ENCODE measurements at places on chromosomes 1 and 21.

GRCh38 chr21:41066086-41066938 lies 101.6 kb upstream of the BACE2 start:
- DNase-seq, result no peak

GRCh38 chr1:94970783-94971182 lies 43.9 kb upstream of the CNN3 start:
- DNase-seq, result no peak

DNA sequence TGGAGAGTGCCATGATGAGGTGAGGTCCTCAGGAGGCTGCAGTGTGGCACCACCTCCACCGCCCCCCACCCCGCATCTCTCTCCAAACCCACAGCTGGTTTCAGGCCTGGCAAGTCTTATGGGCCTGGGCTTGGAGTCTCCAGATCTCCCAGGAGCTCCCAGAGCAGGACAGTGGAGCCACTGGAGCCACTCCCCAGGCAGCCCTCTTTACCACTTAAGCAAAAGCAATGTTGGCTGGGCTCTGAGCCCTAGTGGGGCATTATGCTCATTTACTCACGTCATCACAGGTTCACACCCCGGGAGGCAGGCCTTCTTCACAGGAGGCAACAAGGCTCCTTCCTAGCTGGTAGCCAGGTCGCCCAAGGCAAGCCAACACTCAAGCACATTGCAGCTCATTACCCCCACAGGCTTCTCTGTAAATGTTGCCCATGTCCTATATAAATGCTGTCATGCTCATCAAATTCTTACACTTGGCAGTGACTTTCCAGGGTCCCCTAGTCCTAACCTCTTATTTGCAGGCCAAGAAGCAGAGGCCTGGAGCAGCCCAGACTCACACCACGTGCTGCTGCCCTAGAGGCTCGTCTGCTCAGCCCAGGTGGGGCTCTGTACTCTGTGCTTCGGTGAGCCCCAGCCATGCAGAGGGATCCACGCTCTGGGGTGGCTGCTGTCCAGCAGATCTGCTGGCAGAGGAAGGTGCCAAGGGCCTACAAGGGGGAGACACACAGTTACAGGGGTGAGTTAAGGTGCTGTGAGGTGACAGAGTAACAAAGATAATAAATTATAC lies 459.3 kb downstream of the MATN1 start:
- DNase-seq, result no peak

- DNase-seq, result no peak
Observed at GRCh38 chr1:41578712-41579335, 94.3 kb upstream of the EDN2 start.

DNA sequence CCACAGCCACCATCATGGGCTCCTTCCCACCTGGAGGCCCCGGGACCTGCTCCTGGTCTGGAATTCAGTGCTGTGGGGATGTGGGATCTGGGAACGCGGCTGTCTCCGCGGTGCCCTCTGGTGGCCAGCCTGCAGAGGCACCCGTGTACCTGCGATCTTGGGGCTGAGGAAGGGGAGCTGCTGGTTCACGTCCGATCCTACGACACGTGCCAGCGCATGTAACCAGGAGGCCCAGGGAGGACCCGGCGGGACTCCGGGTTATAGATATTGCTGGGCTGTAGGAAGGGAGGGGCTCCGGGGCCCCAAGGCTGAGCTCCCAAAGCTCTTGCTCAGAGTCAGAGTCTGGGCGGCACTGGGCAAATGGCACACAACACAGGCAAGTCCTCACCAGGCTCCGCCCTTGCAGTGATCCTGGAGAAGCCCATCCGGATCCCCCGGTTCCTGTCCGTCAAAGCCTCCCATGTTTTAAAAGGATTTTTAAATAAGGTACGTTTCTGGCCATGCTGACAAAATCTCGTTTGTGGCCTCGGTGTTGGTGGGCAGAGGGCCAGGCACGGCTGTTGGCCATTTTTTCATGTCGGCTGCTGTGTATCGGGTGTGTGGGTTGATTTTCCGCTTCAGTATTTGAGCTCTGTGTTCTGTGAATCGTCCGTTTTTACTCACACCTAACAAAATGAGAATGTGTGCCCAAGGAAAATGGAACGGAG lies 20.1 kb downstream of the FAAP20 start:
- DNase-seq, result peak; percentile 77

GRCh38 chr1:231844986-231845502 lies 218.5 kb downstream of the DISC1 start:
- DNase-seq, result no peak

DNA sequence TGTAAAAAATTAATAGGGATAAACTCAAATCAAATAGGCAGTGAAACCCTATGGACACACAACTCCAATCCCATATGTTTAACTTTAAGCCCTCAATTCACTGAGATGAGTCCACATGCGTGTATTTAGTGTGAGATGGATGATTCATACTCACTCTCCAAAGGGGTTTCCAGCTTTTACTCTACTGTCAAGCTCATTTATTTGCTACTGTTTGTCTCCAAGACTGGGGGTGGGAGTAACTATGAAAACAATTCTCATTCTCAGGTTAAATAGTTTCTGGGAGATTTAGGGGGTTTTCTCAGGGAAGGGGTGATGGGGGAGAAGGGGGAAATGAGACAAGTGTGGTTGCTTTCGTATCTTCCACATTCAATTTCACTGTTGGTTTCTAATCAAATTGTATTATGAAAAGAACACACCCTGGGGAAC lies 2.7 kb downstream of the RAB29 start:
- DNase-seq, result no peak

- DNase-seq, result no peak
Observed at GRCh38 chr1:42735056-42735455, 5.0 kb downstream of the CLDN19 start.

- no peak for DNase-seq
Observed at GRCh38 chr1:171595324-171595723, 26.7 kb upstream of the MYOCOS start.

DNA sequence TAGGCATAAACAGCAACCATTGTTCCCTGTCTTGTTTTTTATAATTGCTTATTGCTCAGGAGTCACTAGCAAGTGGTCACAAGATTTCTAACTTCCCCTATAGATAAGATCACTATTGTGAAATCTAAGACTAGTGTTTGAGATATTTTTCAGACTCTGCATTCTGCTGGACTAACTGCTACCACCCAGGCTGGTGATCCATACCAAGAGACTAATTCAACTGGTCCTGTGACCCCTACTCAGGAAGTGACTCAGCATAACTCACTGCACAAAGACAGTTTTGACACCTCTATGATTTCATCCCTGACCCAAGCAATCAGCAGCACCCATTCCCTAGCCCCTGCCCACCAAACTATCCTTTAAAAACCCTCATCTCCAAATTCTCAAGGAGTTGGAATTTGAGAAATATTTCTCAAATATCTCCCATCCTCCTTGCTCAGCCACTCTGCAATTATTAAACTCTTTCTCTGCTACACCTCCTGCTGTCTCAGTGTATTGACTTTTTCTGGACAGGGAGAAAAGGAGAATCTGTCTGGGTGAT lies 52.7 kb downstream of the TRIM33 start:
- DNase-seq, result no peak

- DNase-seq, result no peak
Observed at GRCh38 chr1:228748431-228748830, 13.2 kb downstream of the RHOU start.

DNA sequence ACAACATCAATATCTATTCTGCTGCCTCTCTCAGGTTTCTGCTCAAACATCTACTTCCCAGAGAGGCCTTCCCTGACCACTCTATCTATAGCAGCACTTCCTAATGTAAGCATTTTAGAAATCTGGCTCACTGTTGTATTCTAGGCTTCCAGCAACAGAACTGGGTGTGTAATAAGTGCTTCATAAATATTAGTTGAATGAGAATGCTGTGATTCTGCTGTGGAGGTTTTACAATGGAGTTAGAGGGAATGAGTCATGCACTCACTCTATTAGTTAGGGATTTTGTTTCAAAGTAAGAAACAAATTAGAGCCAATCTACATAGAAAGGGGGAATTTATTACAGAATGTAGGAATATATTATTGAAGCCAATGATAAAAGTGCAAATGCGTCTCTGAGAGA lies 38.6 kb upstream of the SLC35F3 start:
- DNase-seq, result no peak

DNA sequence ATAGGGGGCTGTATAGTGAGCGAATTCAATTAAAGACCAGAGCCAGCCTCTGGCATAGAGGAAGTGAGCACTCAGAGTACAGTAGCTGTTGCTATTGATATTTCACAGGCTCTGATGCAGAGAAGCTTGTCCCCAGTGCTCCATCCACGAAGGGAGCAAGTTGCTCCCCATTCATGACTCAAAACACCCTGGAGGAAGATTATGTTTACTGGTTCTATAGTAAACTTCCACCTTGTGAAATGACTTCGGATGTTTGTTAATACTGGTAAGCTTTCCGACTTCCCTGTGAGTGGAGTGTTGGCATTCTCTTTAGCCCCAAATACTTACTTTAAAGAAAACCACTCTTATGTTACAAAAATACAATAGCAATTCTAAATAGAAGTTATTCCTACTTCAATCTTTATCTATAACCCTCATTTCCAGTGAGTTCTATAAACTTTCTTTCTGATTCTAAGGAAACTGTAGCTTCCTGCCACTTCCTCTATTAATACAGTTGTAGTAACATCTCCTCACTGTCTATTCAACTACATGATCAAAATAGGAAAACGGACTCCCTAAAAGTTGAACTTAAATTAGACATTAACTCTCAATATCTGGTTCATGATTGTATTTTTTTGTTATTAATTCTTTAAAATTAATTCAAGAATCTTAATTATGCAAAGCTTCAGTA lies 46.4 kb downstream of the ZNF281 start:
- no peak for DNase-seq

- DNase-seq, result no peak
Observed at GRCh38 chr21:22235866-22236590, 1237.8 kb downstream of the NCAM2 start.

- DNase-seq, result no peak
Observed at GRCh38 chr1:211474451-211474850, 17.5 kb downstream of the RD3 start.

- no peak for DNase-seq
Observed at GRCh38 chr1:30612536-30613065, 110.8 kb downstream of the MATN1 start.

DNA sequence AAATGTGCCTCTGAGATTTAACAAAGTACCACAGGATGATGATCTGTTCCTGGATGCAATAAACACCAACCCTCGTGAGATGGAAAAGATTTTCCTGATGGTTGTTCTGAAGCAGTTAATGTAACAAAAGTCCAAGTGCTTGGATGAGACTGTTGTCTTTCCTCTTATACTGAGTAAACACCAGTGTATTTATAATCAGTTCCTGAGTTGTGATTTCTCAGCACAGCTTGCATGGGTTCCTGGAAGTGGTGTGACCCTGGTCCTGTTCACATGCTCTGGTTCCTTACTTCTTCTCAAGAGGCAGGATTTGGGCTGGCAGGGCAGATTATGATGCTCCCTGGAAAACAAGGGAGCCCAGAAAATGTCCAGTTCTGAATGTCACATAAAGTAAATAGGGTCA lies 208.2 kb upstream of the USP24 start:
- no peak for DNase-seq

DNA sequence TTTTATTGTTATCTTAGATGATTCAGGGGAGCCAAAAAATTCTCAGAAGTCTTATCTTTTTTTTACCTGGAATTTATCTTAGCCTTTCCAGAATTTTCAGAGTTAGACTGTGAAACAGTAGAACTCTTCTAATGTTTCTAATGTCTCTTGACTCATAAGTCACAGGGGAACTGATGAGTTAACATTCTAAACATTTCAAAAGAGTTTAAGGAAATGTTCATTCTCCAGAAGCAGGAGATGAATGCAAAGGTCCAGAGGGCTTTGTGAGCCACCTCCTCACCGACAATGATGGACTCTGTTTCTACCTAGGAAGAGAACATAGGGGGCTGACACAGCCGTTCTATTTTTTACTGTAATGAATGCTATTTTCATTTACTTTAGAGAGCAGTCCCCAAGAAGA lies 157.5 kb downstream of the BRINP2 start:
- no peak for DNase-seq

- no peak for DNase-seq
Observed at GRCh38 chr1:55061706-55062321, 22.5 kb downstream of the PCSK9 start.

- DNase-seq, result no peak
Observed at GRCh38 chr1:234923626-234924025, 205.0 kb downstream of the TOMM20 start.

DNA sequence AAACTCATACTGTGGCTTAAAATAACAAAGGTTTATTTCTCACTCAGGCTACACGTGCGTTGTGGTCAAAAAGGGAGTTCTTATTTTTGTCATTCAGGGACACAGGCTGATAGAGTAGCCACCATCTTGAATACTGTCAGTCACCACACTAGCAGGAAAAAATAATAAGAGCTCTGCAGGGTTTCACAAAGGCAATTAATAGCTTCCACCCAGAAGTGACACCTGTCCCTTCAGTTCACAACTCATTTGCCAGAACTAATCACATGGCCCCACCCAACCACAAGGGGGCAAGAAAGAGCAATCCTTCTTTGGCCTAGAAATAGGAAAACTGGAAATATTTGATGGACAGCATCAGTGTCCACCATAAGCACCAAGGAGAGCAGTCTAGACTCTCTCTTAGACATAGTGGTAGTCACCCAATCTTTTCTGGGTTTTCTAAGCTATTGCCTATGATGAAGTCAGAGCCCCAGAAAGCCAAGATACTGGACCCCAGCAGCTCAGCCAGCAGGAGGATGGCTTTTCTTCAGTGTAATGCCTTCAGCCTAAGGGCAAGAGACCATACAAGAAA lies 8.2 kb downstream of the HAPLN2 start:
- no peak for DNase-seq

- DNase-seq, result no peak
Observed at GRCh38 chr1:247681288-247681897, 1.9 kb upstream of the OR13G1 start.

GRCh38 chr1:206925106-206925736 lies 3.5 kb upstream of the FCMR start:
- DNase-seq, result no peak

DNA sequence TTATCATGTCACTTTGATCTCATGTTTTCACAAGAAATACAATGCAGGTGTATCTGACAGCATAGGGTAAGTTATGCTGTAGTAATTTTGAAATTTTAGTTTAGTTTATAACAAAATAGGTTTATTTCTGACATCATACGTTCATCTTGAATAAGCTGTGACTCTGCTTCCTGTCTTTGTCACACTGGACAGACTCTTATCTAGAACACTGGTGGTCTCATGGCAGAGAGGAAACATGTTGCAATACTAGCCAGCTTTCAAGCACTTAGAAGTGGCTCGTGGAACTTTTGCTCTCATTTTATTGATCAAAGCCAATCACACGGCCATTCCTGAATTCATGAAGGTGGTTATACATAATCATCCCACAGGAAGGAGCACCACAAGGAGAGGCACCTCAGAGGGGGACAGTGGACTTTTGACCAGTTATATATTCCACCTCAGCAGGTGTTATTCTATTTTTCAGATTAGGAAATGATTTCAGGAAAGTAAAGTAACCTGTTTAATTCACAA lies 46.5 kb downstream of the CYP2J2 start:
- no peak for DNase-seq

GRCh38 chr1:58204284-58204683 lies 342.2 kb downstream of the OMA1 start:
- DNase-seq, result no peak

DNA sequence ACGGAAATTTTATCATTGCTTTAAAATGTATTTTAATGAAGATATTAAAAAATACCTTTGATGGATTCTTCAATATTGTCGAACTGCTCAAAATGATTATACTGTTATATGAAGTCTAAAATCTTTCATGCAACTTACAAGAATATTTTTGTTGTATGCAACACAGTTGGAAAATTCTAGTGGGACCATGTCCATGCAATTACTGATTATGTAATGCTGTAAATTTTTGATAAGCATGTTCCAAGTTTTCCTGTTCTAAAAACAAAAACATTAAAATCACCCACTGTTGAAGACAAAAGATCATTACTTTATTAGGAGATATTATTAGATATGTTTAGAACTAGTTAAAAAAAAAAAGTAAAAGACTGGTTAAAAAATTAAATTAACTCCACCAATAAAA lies 132.8 kb downstream of the NFIA start:
- DNase-seq, result no peak

All from mesothelial cell of epicardium (in vitro differentiated cells).